GM23248 (cell line): ENCODE measurements at places on chromosomes 6 and 20. TPM values are rescaled to one million over a fixed set of nuclear protein-coding genes. Genes with fewer than 3 reads are reported as not detected.
A peak's percentile ranks its signal among the peaks of the same experiment; 100 is the strongest.

DNA sequence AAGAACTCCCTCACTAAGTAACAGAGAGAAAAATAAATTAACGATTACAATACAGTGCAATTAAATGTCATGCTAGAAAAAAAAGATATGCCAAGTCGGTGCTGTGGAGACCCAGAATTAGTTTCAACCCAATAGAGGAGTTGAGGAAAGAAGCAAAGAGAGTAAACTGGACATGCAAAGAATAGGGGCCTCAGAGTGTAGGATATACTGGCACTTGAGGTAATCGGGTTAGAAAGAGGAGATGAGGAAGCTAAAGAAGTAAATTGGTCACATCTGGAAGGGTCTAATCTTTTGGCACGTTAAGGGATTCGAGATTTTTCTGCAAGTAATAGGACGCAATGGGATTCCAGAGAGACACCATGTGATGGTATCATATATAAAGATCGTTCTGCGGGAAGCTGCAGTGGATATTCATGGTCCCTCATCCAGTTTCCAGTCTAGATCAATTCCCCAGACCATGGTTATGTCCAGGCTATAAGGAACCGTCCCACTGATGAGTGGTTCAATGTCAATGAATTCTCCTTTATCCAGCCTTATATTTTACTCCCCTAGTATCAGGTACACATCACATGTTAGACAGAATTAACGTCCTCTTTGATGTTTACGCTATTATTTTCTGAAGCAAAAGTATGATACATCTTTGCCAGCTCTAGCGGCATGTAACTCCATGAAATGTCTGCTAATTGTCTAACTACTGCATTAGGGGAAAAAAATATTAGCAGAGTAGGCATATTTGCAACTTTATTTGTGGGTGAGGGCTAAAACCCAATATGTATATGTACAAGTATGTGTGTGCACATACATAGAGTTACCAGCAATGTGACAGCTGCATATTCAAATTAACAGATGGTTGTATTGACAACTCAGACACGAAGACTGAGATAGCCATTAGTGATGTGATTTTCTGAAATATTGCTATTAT is 1.1 kb upstream of the TBC1D32 start:
- DNase-seq, result peak; percentile 40
- peaks cover 4% of the 10 kb centered on the region; the same call in 1 of the 2 replicates for H3K4me1 ChIP-seq

DNA sequence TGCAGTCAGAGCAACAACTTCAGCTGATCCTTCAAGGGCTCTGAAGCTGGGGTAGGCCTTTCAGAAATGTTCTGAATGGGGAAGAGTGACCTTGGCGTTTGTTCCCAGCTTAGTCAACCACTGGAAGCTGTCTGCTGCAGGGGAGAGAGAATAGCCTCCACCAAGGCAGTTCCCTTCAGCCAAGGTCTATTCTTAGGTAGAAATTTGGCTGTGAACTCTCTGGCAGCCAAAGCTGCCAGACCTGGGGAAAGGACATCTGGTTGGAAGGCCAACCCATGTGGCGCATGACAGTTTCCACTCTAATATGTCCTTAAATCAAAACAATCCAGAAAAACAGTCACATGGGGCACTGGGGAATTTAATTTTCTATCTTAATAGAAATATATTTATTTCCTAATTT is 60.1 kb downstream of the FBXO5 start:
- no peaks in the 10 kb centered on the region for H3K36me3 ChIP-seq
- DNase-seq, result no peak
- H3K27me3 ChIP-seq, result no peaks in the 10 kb centered on the region
- H3K4me1 ChIP-seq, result no peaks in the 10 kb centered on the region

Gene MYL9
- total RNA-seq, result 134 and 172 TPM in 2 replicates

DNA sequence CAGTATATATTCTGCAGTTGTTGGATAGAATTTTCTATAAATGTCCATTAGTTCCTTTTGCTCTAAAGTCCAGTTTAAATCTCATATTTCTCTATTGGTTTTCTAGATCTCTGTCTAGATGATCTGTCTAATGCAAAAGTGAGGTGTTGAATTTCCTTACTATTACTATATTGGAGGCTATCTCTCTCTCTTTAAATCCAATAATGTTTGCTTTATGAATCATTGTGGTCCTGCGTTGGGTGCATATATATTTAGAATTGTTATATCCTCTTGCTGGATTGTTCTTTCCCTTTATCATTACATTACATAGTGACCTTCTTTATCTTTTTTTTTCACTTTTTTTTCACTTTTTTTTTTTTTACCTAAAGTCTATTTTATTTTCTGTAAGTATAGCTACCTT is 208.5 kb upstream of the ASCC3 start:
- H3K4me3 ChIP-seq, result no peak overlapping the region
- no peak for DNase-seq
- H3K27me3 ChIP-seq, result no peaks in the 10 kb centered on the region
- no peaks in the 10 kb centered on the region for H3K4me1 ChIP-seq
- H3K27ac ChIP-seq, result no peak overlapping the region
- H3K36me3 ChIP-seq, result no peaks in the 10 kb centered on the region

Gene ARFGEF3
- total RNA-seq, result 0.11 and 0.13 TPM in 2 replicates

GRCh38 chr6:24100024-24100769 is 25.8 kb upstream of the NRSN1 start:
- H3K27ac ChIP-seq, result no peak overlapping the region
- no peaks in the 10 kb centered on the region for H3K27me3 ChIP-seq
- H3K36me3 ChIP-seq, result no peaks in the 10 kb centered on the region

DNA sequence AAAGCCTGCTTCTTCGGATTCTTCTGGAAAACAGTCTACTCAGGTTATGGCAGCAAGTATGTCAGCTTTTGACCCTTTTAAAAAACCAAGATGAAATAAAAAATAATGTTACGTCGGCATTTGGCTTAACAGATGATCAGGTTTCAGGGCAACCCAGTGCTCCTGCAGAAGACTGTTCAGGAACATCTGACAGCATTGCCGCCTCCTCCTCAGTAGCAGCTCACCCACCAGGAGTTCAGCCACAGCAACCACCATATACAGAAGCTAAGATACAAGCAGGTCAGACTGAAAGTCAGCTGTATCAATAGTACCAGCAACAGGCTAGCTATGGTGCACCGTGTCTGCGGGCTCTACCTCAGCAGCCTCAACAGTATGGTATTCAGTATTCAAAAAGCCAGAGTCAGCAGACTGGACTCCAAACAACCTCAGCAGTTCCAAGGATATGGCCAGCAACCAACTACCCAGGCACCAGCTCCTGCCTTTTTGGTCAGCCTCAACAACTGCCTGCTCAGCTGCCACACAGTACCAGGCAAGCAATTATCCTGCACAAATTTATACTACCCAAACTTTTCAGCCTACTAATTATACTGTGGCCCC is 51.9 kb downstream of the BTBD9 start:
- H3K27me3 ChIP-seq, result no peaks in the 10 kb centered on the region
- peaks cover 17% of the 10 kb centered on the region for H3K4me1 ChIP-seq
- H3K27ac ChIP-seq, result no peak overlapping the region
- no peak overlapping the region for H3K4me3 ChIP-seq
- DNase-seq, result no peak

Gene FAXC
- 0.76 and 1.8 TPM in 2 replicates for total RNA-seq

GRCh38 chr6:162260027-162260426 is 467.5 kb downstream of the PRKN start:
- H3K4me1 ChIP-seq, result no peaks in the 10 kb centered on the region
- no peak for DNase-seq
- no peaks in the 10 kb centered on the region for H3K27me3 ChIP-seq
- no peak overlapping the region for H3K27ac ChIP-seq

Gene RNASET2
- 23.5 and 34.4 TPM in 2 replicates for total RNA-seq

Gene PRRT1
- 1.2 TPM in 1 of 2 replicates, not detected in the other for total RNA-seq

Gene KCNK17
- not detected in 2 replicates for total RNA-seq

DNA sequence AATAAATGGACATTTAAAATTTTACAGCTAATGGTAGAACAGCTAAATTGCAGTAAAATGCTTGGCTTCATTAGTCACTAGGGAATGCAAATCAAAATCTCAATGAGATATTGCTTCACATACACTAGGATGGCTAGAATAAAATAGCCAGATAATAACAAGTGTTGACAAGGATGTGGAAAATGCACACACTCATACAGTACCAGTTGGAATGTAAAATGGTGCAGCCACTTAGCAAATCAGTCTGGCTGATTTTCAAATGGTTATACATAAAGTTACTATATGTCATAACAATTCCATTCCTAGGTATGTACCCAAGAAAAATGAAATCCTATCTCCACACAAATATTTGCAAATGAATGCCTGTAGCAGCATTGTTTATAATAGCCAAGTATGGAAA is 452.1 kb downstream of the HDGFL1 start:
- H3K27me3 ChIP-seq, result no peaks in the 10 kb centered on the region
- no peaks in the 10 kb centered on the region for H3K36me3 ChIP-seq
- H3K4me3 ChIP-seq, result no peak overlapping the region
- no peaks in the 10 kb centered on the region for H3K4me1 ChIP-seq

Gene MMP24
- 7.1 and 8.5 TPM in 2 replicates for total RNA-seq

DNA sequence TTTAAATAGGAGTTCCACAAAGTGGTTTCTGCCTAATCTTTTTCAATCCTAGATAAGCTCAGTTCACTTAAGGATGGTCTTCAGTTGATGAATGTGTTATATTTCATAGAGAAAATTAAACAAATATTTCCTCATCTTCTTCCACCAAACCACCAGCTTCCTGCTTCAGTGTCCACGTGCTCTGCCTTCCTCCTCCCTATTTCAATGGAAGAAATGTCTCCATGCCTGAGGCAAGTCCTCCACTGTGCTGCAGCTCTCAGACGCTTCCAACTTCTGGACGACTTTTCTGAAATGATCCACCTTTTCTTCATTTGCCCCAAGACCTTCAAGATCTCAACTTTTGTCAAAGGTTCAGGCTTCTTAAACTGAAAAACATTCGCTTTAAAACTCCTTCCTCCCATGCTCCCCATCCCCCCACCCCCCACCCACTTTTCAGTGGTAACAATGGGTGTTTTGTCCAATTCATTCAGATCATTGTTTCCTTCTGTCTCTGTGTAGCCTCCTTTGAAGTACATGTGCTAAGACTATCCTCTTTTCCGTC is 25.3 kb upstream of the FABP7 start:
- H3K27me3 ChIP-seq, result no peaks in the 10 kb centered on the region; the same call in 1 of the 2 replicates
- DNase-seq, result no peak
- no peak overlapping the region for H3K27ac ChIP-seq

DNA sequence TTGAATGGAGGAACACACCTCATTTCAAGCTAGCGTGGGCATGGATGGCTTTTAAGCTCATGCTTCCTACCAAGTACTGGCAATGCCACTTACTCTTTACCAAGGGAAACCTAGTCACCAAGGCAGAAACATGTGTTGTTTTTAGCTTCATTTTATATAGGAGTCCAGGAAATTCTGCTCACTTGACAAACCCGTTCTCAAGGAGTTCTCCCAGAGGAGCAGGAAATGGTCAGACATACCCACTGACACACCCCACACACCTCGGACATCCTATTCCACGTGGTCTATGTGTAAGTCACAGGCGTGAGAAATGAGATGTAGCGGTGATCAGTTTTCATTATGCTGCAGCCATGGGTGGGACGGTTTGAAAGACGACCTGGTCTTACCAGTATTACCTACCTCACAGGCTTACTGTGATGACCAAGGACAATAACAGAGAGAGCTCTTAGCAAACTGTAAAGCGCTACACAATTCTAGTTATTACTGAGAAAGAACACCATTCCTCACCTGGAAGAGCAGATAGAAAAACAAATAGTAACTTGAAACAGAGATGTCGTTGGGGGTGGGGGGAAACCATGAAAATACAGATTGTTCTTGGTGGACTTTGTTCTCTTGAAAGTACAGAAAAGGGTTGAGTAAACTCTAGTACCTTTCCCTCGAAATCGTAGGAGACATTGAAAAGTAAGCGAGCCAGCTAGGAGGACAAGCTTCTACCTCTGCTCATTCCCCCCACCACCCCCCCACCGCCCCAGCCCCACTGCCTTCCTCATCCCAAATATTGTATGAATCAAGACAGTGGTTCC is 1.7 kb downstream of the CNKSR3 start:
- peaks cover 13% of the 10 kb centered on the region for H3K4me1 ChIP-seq
- H3K27me3 ChIP-seq, result no peaks in the 10 kb centered on the region
- H3K36me3 ChIP-seq, result no peaks in the 10 kb centered on the region
- no peak overlapping the region for H3K27ac ChIP-seq
- peak; percentile 26 for DNase-seq

Gene COL19A1
- not detected in 2 replicates for total RNA-seq

Gene TP53INP2
- total RNA-seq, result 2.4 and 3.9 TPM in 2 replicates

DNA sequence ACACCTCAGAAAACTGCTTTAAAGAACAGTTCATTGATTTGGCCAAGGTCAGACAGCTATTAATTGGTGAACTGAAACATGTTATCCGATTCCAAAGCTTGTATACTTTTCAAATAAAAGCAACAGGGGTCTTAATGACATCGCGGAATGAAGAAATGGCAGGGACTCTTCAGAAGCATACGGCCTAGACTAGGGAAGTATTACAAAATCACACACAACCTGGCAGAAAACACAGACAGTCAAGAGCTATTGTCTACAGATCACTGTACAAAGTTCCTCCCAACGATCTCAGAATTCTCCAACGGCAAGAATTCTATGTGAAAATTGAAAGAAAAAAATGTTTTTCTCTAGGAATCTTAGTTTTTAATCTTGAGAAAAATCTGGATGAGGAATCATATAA is 105.5 kb downstream of the PTPRK start:
- no peaks in the 10 kb centered on the region for H3K4me1 ChIP-seq
- no peak for DNase-seq
- H3K27me3 ChIP-seq, result no peaks in the 10 kb centered on the region
- no peak overlapping the region for H3K27ac ChIP-seq
- no peak overlapping the region for H3K4me3 ChIP-seq

DNA sequence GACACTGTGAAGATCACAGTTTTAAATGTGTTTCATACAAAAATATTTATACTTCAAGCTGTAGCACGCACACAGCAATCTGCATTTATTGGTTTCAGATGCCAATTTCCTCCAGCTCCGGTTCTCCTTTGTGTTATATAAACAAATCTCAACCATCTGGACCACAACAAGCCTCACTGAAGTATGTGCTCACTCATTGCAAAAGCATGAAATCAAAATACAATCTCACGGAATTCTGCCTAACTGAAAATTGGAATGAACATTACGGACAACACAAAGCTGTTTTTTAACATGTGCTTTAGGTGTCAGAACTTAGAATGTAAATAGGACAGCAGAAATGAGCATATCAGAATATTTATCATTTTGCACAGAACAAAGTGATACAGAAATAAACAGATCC is 38.0 kb downstream of the RCAN2 start:
- H3K4me1 ChIP-seq, result peaks cover 27% of the 10 kb centered on the region
- H3K36me3 ChIP-seq, result no peaks in the 10 kb centered on the region
- peak overlapping the region; percentile 60 for H3K27ac ChIP-seq
- H3K27me3 ChIP-seq, result no peaks in the 10 kb centered on the region

Gene BTBD3
- 30.5 and 33.8 TPM in 2 replicates for total RNA-seq

DNA sequence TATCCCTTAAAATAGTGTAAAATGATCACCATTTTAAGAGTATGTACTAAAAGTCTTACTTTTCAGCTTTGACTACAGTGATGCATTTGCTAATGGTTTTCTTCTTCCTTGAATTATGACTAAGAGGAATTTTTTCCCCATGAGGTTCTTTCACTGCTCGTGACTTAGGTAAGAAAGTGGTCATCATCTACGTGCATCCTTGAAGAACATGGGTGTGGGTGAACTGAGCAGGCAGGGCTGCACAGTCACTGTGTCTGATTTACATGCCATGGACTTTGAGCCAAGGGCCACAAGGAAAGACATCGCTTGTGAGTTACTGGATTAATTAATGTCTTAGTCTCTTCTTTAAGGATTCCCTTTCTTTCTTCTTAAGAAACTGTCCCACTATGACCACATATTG is 33.3 kb downstream of the NQO2 start:
- no peak overlapping the region for H3K4me3 ChIP-seq
- no peaks in the 10 kb centered on the region for H3K36me3 ChIP-seq
- DNase-seq, result peak; percentile 68
- H3K27me3 ChIP-seq, result no peaks in the 10 kb centered on the region
- no peak overlapping the region for H3K27ac ChIP-seq
- H3K4me1 ChIP-seq, result no peaks in the 10 kb centered on the region
